GM12892 (cell line): ENCODE measurements at places on chromosomes 12 and 14.

GRCh38 chr12:102356690-102357089 lies 123.7 kb downstream of the IGF1 start:
- DNase-seq = no peak

DNA sequence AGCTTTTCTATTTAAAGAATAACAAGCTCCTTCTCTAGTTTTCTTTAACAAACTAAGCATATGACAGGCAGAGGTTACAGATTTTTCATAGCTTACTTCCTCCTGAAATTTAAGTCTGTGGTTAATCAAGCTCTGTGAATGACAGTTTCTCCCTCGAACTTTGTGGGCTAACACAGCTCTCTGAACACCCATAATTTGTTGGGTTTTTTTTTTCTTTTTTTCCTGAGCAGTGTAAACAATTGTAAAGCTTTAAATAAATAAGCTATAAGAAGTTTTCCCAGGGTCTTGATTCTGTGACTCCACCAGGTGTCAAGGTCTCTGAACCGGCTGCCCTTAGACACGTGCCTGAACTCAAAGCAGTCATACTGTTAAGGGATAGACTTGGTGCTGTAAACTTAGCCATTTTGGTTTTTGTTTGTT lies 128.1 kb upstream of the AMIGO2 start:
- no peak for DNase-seq

GRCh38 chr14:103509864-103510723 lies 12.5 kb downstream of the CKB start:
- no peak for DNase-seq

- DNase-seq = no peak
Observed at GRCh38 chr12:3244219-3244750, 167.1 kb downstream of the TSPAN9 start.

- DNase-seq = no peak
Observed at GRCh38 chr12:118237908-118238307, 102.0 kb downstream of the PEBP1 start.

DNA sequence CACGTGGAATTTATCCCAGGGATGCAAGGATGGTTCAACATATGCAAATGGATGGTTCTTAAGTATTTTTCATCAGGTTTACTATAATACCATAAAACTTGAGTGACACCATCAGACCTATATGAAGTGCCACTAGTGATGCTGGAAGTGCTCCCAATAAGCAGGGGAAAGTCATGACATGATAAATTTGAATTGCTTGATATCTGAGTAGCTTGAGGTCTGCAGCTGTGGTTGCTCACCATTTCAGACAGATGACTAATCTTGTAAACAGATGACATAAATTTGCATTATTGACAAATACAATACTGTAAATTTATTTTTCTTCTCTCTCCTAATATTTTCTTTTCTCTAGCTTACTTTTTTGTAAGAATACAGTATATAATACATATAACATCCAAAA lies 13.7 kb upstream of the PRPF39 start:
- DNase-seq = no peak

- no peak for DNase-seq
Observed at GRCh38 chr12:57927086-57927485, 14.3 kb upstream of the ATP23 start.

- DNase-seq = no peak
Observed at GRCh38 chr12:29255042-29255441, 106.0 kb downstream of the FAR2 start.

DNA sequence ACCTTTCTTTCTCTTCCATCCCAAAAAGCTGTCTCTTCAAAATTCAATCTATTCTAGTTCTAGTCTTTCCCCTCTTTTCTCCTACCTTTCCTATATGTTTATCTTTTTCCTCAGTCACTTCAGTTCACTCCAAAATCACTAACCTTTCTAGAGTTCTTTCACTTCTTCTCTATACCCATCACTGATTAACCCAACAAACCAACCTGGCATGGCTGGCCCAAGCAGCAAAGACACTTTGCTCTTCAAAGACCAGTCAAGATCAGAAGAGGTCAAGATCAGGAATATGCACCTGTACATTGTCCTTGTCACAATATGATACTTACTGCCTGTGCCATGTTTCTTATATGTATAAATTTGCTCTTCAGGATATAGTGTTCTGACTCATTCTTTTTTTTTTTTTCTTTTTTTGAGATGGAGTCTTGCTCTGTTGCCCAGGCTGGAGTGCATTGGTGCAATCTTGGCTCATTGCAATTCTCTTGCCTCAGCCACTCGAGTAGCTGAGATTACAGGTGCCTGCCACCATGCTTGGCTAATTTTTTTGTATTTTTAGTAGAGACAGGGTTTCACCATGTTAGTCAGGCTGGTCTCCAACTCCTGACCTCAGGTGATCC lies 112.9 kb downstream of the C12orf42 start:
- DNase-seq = no peak

DNA sequence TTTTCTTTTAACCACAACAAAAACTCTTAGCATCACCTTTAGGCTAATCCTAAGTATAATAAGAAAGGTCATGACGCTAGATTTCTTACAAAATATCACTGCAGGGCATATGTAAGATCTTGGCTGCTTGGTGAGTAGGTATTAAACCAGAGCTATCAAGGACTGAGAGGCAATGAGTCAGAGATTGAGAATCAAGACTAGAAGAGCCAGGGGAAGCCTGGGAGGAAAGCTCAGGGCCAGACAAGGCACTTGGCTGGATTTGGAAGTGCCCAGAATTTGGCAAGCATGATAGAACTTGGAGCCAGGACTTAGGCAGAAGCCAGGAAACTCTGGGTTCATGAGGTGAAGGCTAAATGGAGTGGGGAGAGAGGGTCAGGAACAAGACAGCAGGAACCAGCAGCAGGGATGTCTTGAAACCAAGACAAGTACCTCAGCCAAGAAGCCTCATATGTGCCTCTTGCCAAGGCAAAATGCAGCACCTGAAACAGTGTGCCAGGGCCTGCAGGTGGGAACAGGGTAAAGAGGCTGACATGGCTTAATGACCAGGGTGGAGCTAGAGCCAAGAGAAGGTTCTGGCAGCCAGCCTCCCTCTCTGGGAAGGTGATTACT lies 49.9 kb downstream of the PTHLH start:
- no peak for DNase-seq

DNA sequence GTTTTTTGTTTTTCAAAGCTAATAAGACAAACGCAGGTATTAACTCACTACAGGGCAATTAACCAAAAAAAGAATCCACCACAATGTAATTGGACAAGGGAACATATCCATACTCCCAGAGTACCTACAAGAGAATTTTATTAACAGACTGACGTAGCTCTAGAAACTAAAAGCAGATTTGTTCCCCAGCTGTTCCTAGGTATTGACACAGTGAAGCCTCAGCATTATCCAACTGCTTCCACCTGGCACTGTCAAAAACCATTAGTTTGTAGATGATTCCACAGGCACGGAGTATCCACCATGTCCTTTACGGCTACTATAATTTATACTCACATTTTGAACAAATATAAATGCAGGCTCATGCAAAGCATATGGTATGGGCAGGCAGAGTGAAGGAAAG lies 22.3 kb downstream of the PPM1H start:
- no peak for DNase-seq

- DNase-seq = no peak
Observed at GRCh38 chr12:45966486-45966885, 23.9 kb downstream of the SCAF11 start.

DNA sequence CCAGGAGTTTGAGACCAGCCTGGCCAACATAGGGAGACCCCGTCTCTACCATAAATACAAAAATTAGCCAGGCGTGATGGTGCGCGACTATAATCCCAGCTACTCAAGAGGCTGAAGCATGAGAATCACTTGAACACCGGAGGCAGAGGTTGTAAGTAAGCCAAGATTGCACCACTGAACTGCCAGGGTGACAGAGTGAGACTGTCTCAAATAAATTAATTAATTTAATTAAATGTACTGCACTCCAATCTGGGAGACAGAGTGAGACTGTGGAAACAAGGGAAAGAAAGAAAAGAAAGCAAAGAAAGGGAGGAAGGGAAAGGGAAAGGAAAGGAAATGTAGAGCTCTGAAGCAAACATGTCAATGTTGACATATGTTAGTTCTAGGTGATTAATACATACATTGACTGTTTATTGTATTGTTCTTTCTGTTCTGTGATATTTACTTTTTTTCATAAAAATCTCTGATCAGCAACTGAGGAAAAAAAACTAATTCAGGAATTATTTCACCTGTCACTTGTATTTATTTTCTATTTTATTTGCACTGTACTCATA lies 99.6 kb downstream of the DENND5B start:
- DNase-seq = no peak

DNA sequence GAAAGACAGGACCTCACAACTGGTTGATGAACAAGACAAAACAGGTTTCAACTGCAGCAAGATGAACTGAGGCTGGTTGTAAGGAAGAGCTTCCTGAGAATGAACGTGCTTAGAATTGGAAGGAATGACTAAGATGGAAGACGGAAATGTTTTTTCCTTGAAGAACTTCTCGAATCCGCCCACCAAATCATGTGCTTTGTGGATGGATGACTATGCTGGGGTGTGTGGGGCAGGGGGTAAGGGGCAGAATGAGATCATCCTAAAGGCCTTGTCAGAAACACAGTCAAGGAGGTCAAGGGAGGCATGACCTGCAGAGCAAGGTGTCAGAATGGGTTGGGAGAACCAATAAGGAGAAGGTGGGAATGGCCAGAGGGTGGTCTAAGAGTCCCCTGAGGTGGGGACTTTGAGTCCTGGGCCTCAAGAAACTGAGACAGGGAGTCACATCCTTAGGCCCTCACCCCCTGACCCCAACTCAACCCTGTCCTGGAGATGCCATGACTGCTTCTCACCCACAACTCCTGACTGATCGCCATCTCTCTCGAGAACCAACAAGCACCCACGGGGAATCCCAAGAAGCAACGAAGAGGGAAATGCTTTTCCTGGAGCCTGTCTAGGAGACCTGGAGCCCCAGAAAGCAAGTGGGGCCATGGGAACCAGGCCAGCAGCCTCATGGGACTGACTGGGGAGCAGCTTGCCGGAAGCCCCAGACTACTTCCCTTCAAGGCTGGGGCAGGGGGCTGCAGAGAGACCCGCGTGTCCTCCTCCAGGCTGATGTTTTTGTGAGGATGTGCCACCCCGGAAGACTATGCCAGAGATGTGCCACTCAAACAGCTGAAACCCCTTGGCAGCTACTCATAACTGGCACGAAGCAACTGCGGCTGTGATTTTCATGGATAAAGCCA lies 84.0 kb downstream of the ACTN1 start:
- no peak for DNase-seq

GRCh38 chr14:71491931-71492330 lies 440.3 kb upstream of the RGS6 start:
- no peak for DNase-seq

DNA sequence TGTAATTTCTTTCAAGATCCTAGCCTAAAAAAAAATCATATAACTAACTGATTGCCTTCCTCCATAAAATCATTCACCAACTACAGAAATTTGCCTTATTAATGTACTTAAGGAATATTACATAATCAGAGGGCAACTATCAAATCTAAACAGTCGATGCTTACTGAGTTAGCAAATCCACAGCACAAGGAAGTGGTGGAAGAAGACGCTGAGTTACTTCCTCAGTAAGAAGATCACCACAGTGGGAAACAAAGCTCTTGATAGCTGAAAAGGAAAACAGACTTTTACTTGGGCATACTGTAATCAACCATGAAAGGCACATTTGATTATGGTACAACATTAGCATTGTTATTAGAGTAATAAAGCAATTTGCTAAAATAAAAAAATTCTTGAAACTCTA lies 48.7 kb downstream of the HEATR5A start:
- no peak for DNase-seq

- DNase-seq = no peak
Observed at GRCh38 chr12:45708363-45708762, 21.1 kb upstream of the ARID2 start.

- no peak for DNase-seq
Observed at GRCh38 chr12:2390850-2391390, 338.1 kb downstream of the CACNA1C start.

- DNase-seq = no peak
Observed at GRCh38 chr14:59265808-59266207, 77.3 kb downstream of the DAAM1 start.

GRCh38 chr12:124509300-124509675 lies 58.1 kb downstream of the NCOR2 start:
- DNase-seq = no peak

DNA sequence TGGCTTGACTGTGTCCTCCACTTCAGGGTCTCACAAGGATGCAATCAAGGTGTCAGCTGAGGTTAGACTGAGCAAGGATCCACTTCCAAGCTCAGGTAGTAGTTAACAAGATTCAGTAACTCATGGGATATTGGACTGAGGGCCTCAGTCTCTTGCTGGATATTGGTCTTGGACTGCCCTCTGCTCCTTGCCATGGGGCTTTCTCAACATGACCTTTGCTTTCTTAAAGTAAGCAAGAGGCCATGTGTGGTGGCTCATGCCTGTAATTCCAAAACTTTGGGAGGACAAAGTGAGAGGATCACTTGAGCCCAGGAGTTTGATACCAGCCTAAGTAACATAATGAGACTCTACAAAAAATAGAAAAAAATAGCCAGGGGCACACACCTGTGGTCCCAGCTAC lies 231.3 kb upstream of the AMIGO2 start:
- no peak for DNase-seq

DNA sequence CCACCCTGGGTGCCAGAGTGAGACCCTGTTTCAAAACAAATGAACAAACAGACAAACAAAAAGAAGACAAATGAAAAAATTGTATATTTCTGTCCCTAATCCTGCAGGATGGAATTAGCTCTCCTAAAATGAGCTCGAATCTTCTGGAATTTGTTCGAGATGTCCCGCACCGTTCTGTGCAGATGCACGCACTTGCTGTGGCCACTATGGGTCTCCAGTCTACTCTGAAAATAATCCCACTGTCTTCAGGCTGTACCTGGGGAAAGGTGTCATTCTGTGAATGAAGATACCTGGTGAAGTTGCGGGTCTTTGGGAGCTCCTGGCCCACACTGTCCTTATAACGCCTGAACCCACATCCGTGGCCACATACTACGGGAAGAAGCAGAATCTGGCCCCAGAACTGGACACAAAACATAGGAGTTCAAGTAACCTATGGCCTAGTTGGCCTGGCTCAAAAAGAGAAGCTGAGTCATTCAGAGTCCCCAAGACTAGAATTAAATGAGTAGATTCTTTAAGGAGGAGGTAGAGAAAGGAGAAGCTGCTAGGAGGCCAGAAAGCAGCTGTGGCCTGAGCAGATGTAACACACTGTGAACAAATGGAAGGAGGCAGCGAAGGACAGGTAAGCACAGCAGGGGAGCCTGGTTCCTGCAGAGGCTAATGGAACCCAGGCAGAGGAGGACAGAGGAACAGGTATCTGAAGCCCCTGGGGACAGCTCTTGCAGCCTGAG lies 108.6 kb downstream of the FOXN3 start:
- no peak for DNase-seq

- no peak for DNase-seq
Observed at GRCh38 chr12:94039914-94040313, 108.5 kb upstream of the PLXNC1 start.

- DNase-seq = no peak
Observed at GRCh38 chr12:51415931-51416330, 8.7 kb upstream of the SLC4A8 start.
